ENCODE measurements at places on chromosomes 12 and 14. TPM values are rescaled to one million over a fixed set of nuclear protein-coding genes. Genes with fewer than 3 reads are reported as not detected.

Gene COX6A1
- 494 TPM for total RNA-seq

Gene NGB
- total RNA-seq = not detected

Gene MGAT4C
- total RNA-seq = not detected

Gene SLC5A8
- total RNA-seq = not detected

Gene DACT1
- 0.48 TPM for total RNA-seq

Gene TRPV4
- not detected for total RNA-seq

Gene SMIM10L1
- total RNA-seq = 10.2 TPM

Gene IL31
- 2.0 TPM for total RNA-seq

Gene RPL10L
- total RNA-seq = not detected

Gene NEMP1
- 59.7 TPM for total RNA-seq

Gene MMP14
- total RNA-seq = 0.76 TPM

Gene KDM2B
- 61.8 TPM for total RNA-seq

Gene CARMIL3
- total RNA-seq = 1.2 TPM

Gene POLE
- total RNA-seq = 125 TPM

Gene HSPB8
- total RNA-seq = not detected

Gene NEUROD4
- total RNA-seq = not detected
